ENCODE measurements at places on chromosomes 1 and 21. TPM values are rescaled to one million over a fixed set of nuclear protein-coding genes. Genes with fewer than 3 reads are reported as not detected.

- no peaks in the 10 kb centered on the region for H3K27me3 ChIP-seq
- H3K4me1 ChIP-seq = no peaks in the 10 kb centered on the region
- no peak overlapping the region for H3K4me3 ChIP-seq
- no peak overlapping the region for H3K27ac ChIP-seq
- no peak for DNase-seq
Observed at GRCh38 chr1:24442764-24443163, 27.2 kb downstream of the NIPAL3 start.

GRCh38 chr1:30615076-30615795, 108.1 kb downstream of the MATN1 start:
- no peak overlapping the region for H3K27ac ChIP-seq
- H3K27me3 ChIP-seq = peaks cover 8% of the 10 kb centered on the region
- H3K4me3 ChIP-seq = no peak overlapping the region
- H3K4me1 ChIP-seq = no peaks in the 10 kb centered on the region

DNA sequence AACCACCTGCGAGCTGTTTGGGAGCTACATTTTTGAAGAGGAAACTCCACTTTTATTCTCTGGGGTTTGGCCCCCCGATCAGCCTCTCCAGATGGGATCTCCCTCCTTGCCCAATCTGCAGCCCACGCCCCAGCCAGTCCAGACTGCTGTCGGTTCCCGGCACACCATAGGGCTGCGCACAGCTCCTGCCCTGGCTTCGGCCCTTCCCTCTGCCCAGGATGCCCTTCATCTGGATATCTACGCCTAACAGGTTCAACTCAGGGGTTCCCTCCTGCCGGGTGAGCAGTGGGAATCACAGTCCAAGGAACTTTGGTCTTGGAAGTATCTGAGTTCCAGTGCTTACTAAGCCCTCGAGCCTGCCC, 135.3 kb downstream of the KAZN start:
- no peaks in the 10 kb centered on the region for H3K4me1 ChIP-seq
- DNase-seq = no peak

DNA sequence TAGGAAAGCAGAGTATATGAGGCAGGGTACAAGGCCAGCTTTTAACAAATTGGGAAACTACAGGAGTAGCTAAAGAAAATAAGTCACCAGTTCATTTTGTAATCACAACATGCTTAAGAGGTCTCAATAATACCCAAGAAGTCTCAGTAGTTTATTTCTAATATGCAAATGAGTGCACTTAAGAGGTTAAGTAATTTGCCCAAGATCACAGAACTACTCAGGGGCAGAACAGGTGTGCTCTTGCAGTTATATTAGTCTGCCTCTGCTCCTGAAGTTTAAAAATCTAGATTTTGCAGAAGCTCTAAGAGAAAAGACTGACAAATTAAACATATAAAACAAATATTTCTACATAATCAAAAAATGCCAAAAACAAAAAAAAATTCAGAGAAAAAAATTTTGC, 6.9 kb downstream of the EPS15 start:
- peak overlapping the region; percentile 23 for H3K27ac ChIP-seq
- DNase-seq = no peak
- no peaks in the 10 kb centered on the region for H3K27me3 ChIP-seq
- H3K4me1 ChIP-seq = peaks cover 86% of the 10 kb centered on the region

DNA sequence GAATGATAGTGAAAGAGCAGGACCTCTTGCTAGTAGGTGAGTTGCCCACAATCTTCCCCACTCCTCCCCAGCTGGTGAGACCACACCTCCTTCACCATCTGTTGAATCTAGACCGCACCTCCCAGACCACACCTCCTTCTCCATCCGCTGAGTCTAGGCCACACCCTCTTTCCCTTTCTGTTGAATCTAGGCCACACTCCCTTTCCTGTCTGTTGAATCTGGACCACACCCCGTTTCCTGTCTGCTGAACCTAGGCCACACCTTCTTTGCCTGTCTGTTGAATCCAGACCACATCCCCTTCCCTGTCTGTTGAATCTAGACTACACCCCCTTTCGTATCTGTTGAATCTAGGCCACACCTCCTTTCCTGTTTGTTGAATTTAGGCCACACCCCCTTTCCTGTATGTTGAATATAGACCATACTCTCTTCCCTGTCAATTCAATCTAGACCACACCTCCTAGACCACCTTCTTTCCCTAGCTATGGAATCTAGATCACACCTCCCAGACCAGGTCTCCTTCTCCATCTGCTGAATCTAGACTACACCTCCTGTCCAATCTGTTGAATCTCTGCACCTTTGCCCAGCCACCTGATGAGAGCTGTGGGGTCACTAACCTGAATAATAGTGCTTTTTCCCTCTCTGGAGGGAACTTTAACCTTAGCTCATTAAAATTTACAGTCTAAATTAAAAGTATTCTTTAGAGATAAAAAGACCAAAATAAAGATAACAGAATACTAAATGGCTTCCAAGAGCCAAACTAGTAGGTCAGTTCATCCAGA, 116.3 kb downstream of the DAB1 start:
- H3K4me1 ChIP-seq = peaks cover 15% of the 10 kb centered on the region
- peaks cover 4% of the 10 kb centered on the region for H3K36me3 ChIP-seq
- no peaks in the 10 kb centered on the region for H3K27me3 ChIP-seq
- peak overlapping the region; percentile 13 for H3K4me3 ChIP-seq
- H3K27ac ChIP-seq = peak overlapping the region; percentile 84

DNA sequence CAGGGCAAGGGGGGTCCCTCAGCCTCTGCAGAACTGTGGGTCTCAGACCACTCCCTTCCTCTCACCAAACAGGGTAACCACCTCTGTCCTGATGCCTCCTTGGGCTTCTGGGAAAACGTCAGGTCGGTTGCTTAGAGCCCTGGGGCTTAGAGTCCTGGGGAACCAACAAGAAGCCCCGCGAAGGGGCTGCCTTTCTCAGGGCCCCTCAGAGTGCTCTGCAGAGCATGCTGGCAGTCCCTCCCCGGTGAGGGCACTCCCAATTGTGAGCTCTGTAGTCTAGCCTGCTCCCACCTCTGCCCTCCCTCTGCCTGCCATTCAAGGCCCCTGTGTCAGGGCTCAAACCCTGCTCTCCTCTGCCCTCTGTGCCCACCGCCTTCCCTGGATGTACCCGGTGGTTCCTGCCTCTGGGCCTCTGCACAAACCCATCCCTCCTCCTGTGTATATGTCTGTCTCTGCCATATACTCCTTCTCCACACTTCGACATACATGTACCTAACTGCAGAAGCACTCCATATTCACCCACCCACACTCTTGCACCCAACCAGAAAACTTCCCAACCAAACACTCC, 92.3 kb downstream of the DMRTB1 start:
- no peak for DNase-seq
- peaks cover 3% of the 10 kb centered on the region for H3K4me1 ChIP-seq
- no peak overlapping the region for H3K4me3 ChIP-seq
- no peaks in the 10 kb centered on the region for H3K27me3 ChIP-seq
- H3K36me3 ChIP-seq = no peaks in the 10 kb centered on the region

- peak overlapping the region; percentile 96 for H3K27ac ChIP-seq
- DNase-seq = peak; percentile 66
- H3K4me3 ChIP-seq = peak overlapping the region; percentile 49
- peaks cover 3% of the 10 kb centered on the region for H3K27me3 ChIP-seq
- peaks cover 77% of the 10 kb centered on the region for H3K4me1 ChIP-seq
Observed at GRCh38 chr1:59292562-59292961, 4.3 kb upstream of the FGGY start.

- H3K27me3 ChIP-seq = no peaks in the 10 kb centered on the region
- no peak overlapping the region for H3K27ac ChIP-seq
- H3K4me1 ChIP-seq = no peaks in the 10 kb centered on the region
- H3K36me3 ChIP-seq = no peaks in the 10 kb centered on the region
Observed at GRCh38 chr1:106879538-106879937, 176.9 kb upstream of the PRMT6 start.

DNA sequence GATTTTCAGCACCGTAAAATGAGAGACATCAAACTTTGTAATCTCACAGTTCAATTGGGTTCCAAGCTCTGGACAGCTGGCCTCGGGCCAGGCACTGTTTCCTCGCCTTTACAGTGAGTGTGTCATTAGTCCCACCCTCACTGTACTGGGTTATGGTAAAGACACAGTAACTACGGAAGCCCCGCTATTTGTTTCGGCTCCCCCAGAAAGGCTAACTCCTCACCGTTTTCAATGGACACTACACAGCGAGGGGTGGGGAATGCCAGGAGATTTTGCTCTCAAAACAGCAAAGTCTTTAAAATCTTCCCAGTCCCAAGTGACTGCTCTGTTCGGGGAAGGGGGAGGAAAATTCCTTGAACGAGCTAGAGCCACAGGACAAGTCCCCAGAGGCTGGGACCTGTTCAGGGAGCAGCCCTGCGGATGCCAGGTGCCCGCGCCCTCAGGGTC, 757 bp upstream of the SPSB1 start:
- H3K36me3 ChIP-seq = peaks cover 17% of the 10 kb centered on the region
- H3K27ac ChIP-seq = no peak overlapping the region
- H3K4me1 ChIP-seq = peaks cover 4% of the 10 kb centered on the region

DNA sequence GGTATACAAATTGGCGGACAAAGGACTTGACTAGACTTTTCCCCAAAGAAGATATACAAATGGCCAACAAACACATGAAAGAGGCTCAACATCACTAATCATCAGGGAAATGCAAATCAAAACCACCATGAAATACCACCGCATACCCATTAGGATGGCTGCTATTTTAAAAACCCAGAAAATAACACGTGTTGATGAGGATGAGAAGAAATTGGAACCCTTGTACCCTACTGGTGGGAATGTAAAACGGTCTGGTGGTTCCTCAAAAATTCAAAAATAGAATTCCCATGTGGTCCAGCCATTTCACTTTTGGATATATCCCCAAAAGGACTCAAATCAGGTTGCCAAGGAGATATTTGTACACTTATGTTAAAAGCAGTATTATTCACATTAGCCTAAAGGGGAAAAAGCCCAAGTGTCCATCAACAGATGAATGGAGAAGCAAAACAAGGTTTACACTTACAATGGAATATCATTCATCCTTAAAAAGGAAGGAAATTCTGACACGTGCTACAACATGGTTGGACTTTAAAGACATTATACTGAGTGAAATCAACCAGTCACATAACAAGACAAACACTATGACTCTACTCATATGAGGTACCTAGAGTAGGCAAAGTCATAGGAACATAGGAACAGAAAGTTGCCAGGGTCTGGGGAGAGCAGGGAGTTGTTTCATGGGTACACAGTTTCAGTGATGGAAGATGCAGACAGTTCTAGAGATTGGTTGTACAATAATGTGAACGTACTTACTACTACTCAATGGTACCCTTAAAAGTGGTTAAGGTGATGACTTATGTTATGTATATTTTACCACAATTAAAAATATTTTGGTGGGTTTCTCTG, 17.0 kb downstream of the CD34 start:
- no peak overlapping the region for H3K4me3 ChIP-seq
- no peaks in the 10 kb centered on the region for H3K27me3 ChIP-seq
- H3K27ac ChIP-seq = no peak overlapping the region
- DNase-seq = no peak

DNA sequence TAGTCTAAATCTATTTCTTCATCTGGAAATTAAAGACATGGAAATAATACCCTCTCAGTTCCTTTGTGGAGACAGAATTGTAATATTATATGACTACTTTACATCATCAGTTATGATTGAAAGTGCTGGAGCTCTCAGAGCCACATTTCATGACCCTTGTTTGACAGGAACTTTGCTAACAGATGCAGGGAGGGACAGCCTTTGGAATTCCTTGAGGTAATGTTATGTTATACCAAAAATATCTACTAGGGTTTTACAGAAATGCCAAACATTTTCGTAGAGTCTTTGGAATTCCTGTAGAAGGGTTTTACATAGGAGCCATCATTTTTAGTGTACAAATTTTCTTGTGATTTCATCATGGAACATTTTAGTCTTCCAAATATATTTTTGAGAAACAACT, 57.4 kb upstream of the ADAMTS5 start:
- no peak overlapping the region for H3K27ac ChIP-seq
- DNase-seq = no peak
- H3K36me3 ChIP-seq = no peaks in the 10 kb centered on the region

- no peaks in the 10 kb centered on the region for H3K27me3 ChIP-seq
- no peak overlapping the region for H3K4me3 ChIP-seq
- DNase-seq = no peak
- H3K4me1 ChIP-seq = no peaks in the 10 kb centered on the region
Observed at GRCh38 chr1:150793221-150793620, 14.8 kb downstream of the CTSK start.

- no peak overlapping the region for H3K4me3 ChIP-seq
- H3K27ac ChIP-seq = no peak overlapping the region
- H3K27me3 ChIP-seq = peaks cover 5% of the 10 kb centered on the region
- no peaks in the 10 kb centered on the region for H3K4me1 ChIP-seq
- no peak for DNase-seq
Observed at GRCh38 chr21:35090403-35090802, 41.3 kb upstream of the RUNX1 start.

DNA sequence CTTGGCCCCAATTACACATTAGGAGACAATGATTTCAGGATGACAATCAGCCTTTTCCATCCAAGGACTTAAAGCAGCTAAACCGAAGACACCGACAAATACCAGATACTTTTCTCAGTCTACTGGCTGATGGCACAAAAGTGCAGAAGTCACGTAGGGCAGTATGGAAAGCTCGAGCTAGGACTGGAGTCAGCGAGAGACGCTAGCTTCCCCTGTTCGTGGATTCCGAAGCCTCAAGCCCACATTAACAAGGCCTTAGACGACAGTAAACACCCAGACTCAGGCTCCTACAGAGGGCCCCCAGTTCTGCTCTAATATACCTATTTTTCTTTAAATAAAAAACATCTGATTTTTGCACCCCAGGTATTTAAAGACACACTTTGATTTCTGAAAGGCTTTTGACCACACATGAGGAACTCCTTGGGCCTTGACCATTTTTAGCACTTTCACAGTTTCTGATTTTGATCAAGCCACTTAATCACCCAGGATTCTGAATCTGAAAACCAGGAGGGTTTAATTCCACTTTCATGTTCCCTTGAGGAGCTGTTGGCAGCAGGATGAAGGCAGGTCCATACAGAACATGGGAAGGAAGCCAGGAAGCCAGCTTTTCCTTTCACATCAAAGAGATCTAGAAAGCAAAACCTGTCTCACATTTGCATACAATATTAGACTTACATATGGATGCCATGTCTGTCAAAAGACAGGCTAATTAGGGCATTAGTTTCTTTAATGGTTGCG, 204.1 kb downstream of the GABPA start:
- DNase-seq = no peak

LAPTM5 gene
- polyA plus RNA-seq = 464 TPM

BEND5 gene
- 2.5 TPM for polyA plus RNA-seq

WDR3 gene
- 11.8 TPM for polyA plus RNA-seq

IGFN1 gene
- not detected for polyA plus RNA-seq

SPATA45 gene
- polyA plus RNA-seq = not detected

INTS11 gene
- 67.5 TPM for polyA plus RNA-seq

DIO1 gene
- polyA plus RNA-seq = not detected

KIF26B gene
- polyA plus RNA-seq = 0.07 TPM

LYPD8 gene
- polyA plus RNA-seq = not detected
